OCI-LY7 (cell line): ENCODE measurements at places on chromosomes 6 and 20.

DNA sequence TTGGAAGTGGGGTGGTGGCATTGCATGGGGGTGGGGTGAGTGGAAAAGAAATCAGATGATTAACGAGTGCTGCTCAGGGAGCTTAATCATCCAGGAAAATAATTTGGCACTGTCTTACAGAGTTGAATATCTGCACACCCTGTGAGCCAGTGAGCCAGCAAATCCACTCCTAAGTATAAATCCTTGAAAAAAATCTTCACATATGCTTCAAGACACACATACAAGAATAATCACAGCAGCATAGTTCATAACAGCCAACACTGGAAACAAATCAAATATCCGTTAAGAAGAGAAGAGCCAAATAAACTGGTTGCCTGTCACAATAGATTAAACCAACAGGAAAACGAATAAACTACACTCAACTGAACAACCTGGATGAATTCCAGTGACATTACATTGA, 62.8 kb downstream of the SAMD3 start:
- no peak for DNase-seq

DNA sequence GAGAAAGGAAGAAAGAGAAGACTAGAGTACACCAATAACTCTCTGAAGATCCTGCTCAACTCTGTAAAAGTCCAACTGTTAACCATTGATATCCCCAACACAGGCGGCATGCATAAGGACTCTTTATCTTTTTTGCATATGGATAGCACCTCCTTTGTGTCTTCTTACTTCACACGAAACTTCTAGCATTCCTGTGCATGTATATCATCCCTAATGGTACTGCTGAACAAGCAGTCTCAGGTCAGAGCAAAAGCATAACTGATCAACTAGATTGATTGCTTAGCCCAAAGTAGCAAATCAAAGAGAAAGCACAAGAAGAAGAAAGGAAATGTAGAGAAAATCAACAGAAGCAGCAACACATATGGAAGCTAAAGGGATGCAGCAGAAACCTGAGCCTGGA, 234.4 kb downstream of the SYNE1 start:
- DNase-seq: no peak

DNA sequence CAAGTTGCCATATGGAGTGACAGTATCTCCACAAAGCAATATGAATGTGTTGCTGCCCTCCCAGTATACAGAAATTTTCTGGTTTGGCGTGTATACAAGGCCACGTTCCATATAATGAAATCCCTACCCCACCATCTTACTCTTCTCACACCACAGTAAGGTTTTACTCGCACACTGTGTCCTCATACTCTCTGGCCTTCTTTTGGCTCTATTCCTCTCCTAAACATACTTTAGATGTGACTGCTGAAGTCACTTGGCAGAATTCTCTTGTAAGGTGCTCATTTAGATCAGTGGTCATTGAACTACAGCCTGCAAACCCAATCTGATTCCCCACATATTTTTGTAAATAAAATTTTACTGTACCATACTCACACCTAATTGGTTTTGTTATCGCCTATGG, 123.2 kb downstream of the RFPL4B start:
- no peak for DNase-seq

GRCh38 chr6:166056637-166057036, 111.0 kb downstream of the TBXT start:
- no peak for DNase-seq

- no peak for DNase-seq
Measured at GRCh38 chr20:10381477-10381876, 52.5 kb downstream of the MKKS start.
